A549 treated with ZK216348 at 1 μM for 4 hours (cell line): ENCODE measurements at places on chromosomes 7 and 10. TPM values are rescaled to one million over a fixed set of nuclear protein-coding genes. Genes with fewer than 3 reads are reported as not detected.

Gene PHYH
- 30.4 to 36.7 TPM (median 32.0 TPM) in 5 replicates for total RNA-seq

Gene NPC1L1
- 0.06 to 0.14 TPM (median 0.08 TPM) in 5 replicates for total RNA-seq

Gene OLAH
- 0.28 to 0.48 TPM (median 0.45 TPM) in 3 of 5 replicates, not detected in the others for total RNA-seq

Gene ITIH2
- 0.09 to 0.53 TPM (median 0.27 TPM) in 5 replicates for total RNA-seq

Gene EBLN1
- not detected in 5 replicates for total RNA-seq

Gene MYH16
- total RNA-seq, result 0.27 to 1.2 TPM (median 0.74 TPM) in 5 replicates

Gene SGCE
- 45.5 to 56.0 TPM (median 50.1 TPM) in 5 replicates for total RNA-seq
